NCI-H1417 treated with DMSO at 0.1 percent for 48 hours (cell line): ENCODE measurements at places on chromosomes 3 and 15.

- no peak for DNase-seq
Observed at GRCh38 chr3:194137506-194138474, 1.8 kb downstream of the HES1 start.

- no peak for DNase-seq
Observed at GRCh38 chr3:9067352-9067975, 104.2 kb upstream of the RAD18 start.

- no peak for DNase-seq
Observed at GRCh38 chr15:73746261-73746660, 6.9 kb downstream of the INSYN1 start.

DNA sequence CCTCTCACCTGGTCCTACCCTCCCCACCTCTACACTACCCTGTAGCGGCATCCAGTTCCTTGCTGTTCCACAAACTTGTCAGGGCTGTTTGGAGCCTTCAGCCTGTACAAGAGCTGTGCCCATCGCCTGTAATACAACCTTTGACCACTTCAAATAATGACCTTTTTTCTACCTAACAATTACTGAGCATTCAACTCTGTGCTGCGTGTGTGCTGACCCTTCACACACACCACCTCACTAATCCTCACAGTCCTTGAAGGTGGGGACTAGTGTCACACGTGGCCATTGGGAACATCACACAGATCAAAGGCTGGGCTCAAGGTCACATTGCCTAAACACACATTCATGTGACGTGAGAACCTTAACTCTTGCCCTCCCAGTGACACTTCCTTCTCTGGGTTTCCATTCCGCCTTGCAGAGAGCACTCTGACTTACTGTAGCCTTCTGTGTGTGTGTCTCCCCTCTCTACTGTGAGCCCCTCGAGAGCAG, 3.1 kb downstream of the C3orf20 start:
- DNase-seq: no peak

DNA sequence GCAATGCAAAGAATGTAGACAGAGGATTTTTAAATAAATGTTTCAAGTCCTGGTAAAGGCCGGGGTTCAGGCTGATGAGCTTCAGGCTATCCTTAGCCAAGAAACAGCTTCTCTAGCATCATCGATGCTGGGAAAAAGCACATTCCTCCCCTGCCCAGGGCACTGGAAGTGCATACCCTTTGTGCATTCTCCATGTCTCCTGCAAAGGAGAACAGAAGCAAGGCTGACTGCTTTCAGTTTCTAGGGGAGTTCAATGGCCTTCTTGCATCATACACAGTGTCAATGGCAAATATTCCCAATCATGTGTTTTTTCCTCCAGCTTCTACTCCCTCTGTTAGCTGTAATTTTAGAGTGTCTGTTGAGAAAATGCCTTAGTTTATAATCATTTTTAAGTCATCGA, 59.9 kb downstream of the GPR176 start:
- no peak for DNase-seq

DNA sequence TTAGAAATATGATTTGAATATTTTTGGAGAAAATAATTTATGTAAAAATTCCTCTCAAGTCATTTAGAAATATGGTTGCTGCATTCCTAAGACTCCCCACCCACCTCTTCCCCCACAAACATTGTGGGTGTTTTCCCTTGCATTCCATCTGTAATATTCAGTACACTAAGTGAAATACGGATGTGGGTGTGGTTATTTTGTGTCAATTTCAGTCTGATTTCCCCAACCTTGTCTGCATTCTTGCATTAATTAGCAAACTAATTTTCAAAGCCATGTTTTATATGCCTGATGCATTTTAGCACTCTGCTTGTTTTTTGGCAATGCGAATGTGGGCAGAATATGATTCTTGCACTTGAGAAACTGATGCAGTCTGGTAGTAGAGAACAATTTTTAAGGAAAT, 408.3 kb upstream of the RGMA start:
- no peak for DNase-seq

DNA sequence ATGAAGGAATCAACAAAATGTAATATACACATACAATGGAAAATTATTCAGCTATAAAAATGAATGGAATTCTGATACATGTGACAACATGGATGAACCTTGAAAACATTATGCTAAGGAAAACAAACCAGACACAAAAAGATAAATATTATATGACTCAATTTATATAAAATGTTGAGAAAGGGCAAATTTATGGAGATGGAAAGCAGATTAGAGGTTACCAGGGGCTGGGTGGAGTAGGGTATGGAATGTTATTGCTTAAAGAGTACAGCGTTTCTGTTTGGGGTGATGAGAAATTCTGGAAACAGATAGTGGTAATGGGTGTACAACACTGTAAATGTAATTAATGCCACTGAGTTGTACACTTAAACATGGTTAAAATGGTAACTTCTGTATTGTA, 50.9 kb downstream of the EMC4 start:
- DNase-seq: no peak
